ENCODE measurements at places on chromosomes 2 and 18.
A peak's percentile ranks its signal among the peaks of the same experiment; 100 is the strongest.

DNA sequence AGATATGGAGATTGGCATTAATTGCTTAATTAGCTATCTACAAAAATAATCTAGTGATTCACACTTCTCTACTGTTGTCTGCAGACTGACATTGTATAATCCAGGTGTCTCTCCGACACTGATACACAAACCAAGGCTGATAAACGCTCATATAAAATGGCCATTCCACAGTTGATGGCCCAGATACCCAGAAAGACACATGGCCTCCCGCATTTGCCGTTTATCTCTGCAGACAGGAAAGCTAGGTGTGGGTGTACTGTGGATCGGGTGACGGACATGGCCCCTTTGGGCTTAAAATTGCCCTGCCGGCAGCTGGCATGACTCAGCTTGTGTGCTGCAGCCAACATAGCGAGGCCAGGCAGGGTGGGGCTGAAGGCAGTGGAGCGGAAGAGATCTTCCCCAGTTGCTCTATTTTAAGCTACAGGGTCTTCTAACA is 18.5 kb downstream of the PMAIP1 start:
- DNase-seq: no peak

DNA sequence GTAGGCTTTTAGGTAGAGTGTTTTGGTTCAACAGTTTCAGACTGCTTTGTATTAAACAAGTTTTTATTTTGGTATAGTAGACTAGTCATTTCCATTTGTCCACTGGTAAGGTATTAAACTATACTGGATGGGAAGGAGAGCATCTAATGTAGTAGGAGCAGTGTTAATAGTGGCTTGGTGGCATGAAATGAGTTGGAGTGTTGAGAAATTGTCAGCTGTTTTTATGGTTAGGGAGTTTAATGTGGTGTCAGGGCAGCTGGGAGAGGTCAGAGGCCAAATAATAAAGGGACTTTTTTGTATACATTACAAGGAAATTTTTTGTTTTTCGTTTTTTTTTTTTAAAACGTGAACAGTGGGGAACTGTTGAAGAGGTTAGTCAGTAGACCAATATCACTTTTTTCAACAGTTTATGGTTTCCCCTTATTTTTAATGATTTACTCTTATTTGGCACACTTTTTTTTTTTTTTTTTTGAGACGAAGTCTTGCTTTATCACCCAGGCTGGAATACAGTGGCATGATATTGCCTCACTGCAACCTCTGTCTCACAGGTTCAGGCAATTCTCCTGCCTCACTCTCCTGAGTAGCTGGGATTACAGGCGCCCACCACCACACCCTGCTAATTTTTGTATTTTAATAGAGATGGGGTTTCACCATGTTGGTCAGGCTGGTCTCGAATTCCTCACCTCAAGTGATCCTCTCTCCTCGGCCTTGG is 21.2 kb downstream of the ACTR3 start:
- DNase-seq: no peak

DNA sequence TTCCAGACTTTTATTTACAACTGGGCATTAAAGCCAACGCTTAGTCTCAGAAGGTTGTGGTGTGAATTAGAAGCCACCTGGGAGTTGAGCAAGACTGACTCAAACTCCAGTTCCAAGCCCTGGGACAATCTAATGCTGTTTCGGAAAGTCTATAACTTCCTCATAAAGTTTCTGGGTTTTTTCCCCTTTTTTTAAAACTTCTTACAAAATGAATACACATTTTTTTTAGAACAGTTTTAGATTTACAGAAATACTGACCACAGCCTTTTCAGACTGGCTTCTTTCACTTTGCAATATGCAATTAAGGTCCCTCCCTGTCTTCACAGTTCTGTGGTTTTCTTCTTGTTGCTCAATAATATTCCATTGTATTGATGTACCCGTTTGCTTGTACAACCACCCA is 115.9 kb upstream of the TWIST2 start:
- no peak for DNase-seq

DNA sequence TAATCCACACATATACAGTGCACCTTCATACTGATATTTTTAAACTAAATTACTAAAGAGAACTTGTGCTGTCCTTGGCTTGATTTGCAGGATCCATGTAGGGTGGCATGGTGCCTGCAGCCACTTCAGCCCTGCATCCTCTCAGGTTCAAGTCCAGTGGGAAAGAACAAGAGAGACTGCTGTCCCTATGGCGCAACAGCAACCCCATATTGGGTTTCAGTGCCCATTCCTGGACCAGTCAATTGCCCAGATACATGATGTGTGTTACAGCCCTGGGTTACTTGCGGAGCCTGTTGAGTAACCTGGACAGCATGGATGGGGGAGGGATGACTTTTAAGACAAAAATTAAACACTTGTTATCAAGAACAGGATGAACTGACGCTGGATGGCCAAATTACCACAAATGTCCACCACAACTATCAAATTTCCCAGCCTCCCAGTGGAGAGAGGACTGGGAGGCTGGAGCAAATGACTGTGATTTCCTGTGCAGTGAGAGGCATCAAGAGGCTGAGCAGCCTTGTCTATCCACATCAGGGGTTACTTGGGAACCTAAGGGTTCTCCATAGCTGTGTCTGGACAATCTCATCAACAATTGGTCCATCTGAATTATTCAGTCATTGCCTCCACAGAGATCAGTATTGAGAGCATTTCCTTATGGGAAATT is 162.0 kb downstream of the CAPN13 start:
- no peak for DNase-seq

DNA sequence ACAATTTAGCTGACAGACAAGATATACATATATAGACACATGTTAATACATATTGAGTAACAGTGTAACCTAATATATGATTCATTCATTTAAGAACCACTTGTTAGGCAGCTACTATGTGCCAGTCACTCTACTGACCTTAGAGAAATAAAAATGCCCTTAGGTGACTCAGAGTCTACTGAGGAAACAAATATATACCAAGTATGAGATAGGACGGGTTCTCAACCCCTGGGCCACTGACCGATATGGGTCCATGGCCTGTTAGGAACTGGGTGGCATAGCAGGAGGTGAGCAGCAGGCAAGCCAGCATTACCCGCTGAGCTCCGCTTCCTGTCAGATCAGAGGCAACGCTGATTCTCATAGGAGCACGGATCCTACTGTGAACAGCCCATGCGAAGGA is 14.8 kb downstream of the STRN start:
- no peak for DNase-seq

DNA sequence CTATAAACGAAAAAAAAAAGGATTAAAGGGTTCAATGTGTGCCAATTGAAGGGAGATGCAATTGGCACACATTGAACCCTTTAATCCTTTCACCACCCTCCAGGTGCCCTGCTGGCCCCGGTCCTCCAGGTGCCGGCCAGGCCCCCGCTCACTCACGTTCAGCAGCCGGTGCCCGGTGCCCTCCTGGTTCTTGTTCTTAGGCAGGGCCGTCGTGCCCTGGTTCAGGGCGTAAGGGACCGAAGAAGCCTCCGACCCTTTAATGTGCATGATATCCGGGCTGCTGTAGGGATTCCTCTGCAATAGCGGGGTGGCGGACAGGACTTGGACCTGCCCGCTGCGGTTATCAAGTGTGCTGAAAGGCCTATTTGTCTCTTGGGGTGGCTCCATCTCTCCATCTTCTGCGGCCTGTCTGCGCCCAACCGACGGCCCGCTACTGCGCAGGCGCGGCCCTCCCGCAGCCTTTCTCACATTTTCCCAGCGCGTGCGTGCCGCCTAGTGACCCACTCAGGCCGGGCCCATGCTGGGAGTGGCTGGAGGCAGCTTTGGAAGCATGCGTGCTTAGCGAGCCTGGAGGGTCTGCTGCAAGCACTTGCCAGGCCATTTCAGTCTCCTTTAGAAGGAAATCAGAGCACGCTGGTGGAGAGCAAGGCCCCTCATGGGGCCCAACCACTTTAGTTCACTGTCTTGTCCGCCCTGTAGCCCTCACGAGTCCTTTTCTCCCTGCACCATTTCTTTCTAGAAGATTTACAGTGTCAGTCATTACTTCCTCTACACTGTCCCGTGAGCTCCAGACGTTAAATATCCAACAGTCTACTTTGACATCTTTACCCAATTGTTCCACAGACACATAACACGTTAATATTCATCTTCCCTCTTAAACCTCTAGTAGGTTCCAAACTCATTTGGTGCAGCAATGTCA is 24.3 kb downstream of the TMEM237 start:
- no peak for DNase-seq

GRCh38 chr2:241154915-241155314 is 4.6 kb downstream of the PPP1R7 start:
- no peak for DNase-seq

GRCh38 chr2:111100765-111101162 is 19.9 kb upstream of the BCL2L11 start:
- DNase-seq: no peak

DNA sequence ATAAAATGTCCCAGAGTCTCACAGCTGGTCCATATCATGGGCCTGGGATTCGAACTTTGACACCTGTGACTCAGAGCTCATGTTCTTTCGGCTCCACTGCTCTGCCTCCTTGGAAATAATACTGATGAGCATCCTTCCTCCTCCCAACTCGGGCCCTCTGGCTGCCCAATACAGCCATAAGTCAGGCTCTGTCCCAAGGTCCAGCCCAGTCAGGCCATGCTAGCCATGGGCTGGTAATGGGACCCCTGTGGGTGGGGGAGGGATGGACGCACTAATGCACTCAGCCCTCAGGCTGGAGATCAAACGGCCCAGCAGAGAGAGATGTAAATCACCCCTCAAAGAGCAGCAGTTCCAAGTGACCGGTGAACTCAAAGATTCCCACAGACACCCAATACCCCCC is 61.1 kb downstream of the DDX1 start:
- no peak for DNase-seq

GRCh38 chr18:48674758-48675351 is 136.0 kb downstream of the CTIF start:
- DNase-seq: no peak

DNA sequence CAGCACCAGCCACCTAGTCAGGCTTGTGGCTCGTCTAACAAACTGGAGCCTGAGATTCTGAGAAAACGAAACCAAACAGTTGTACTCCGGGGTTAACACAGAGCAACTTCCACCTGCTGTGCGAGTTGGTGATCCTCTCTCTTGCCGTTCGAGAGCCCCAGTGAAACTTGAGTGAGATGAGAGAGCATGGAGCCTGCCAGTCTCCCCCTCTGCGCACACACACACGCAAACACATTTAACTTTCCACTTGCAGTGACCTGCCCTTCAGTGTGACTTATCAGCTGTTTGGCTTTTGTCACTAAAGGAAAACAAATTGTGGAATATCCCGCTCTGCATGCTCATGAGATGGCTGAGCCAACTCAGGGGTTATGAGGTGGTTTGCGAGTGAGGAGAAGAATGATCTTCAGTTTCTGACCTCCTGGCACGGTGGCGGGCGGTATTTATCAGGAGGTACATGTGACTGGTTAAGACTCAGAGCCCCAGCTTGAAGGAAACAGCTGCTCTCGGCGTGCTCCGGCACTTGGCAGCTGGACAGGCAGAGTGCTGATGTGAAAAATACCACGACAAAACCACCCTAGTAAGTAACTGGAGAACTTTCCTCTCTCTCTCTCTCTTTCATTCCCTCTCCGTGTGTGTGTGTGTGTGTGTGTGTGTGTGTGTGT is at the start of gene RASGRP3:
RASGRP3 (plus strand) TSS at position 519 of the 662 bp plus-strand sequence. CDS start 38,488 bp downstream, outside the sequence.
- DNase-seq: peak; percentile 57

DNA sequence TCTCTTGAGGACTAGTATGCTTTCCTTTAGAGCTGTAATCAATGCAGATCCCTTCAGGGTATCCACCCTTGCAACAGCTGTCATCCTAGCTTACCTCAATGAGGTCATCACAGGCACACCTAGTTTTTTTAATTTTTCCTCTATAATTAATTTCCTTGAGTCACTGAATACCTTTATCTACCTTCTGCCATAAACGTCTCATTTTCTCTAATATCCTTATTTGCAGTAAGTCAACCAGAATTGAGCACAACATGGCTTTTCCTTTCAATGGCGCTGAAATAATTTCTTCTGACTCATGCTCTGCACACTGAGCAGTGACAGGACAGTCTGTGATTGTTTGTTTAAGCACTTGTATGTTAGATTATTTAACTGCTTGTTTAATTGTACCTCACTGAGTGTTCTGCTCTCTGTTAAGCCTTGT is 49.4 kb downstream of the ETAA1 start:
- DNase-seq: no peak

GRCh38 chr2:221478485-221478863 is 93.6 kb downstream of the EPHA4 start:
- no peak for DNase-seq

GRCh38 chr2:113131352-113132185 is 4.2 kb downstream of the IL1RN start:
- DNase-seq: no peak

GRCh38 chr18:26547646-26548414 is 523 bp downstream of the KCTD1 start:
- peak; percentile 16 for DNase-seq

DNA sequence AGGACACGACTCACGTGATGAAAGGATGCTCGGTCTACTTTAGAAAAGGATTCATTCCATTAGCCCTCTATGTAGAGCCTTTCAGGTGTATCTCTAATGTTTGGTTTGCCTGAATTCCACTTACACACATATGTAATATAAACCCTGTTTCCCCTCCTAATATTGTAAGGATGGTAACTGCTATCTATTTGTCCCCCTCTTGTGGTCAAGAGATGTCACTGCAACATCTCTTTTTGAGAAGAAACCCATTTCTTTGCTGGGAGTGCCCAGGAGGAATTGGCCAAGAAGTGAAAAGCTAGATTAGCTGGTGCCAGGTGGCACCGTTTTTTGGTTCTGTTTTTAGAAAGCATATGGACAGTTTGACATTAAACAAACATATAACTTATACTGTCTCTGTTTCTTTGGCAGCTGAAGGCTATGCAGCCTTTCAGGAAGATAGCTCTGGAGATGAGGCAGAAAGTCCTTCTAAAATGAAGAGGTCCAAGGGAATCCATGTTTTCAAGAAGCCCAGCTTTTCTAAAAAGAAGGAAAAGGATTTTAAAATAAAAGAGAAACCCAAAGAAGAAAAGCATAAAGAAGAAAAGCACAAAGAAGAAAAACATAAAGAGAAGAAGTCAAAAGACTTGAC is 41.2 kb downstream of the RALBP1 start:
- peak; percentile 20 for DNase-seq

GRCh38 chr2:43448822-43449110 is 147.1 kb downstream of the THADA start:
- no peak for DNase-seq

DNA sequence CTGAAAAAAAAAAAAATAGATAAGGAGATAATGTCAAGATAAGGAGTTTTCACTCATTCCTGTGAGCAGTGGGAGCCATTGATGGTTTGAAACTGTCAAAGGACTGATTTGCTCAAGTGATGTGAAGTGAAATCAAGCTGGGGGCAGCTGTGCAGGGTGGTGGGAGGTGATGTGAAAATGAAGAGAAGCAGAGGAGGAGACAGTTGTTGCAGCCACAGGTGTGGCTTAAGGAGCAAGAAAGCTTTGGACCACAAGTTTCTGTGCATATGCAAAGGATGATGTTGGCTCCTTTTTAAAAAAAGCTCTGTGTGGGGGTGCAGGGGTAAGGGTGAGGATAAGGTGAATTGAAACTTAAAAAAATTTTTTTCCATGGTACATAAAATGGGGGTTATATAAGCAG is 8.3 kb downstream of the EFR3B start:
- DNase-seq: no peak

GRCh38 chr18:60593249-60593648 is 220.7 kb upstream of the MC4R start:
- no peak for DNase-seq

Data from effector memory CD8-positive, alpha-beta T cell (primary cell).